CD4-positive, alpha-beta T cell treated with Interleukin-15 for 1 hour (primary cell): ENCODE measurements at places on chromosomes 12 and 14.

DNA sequence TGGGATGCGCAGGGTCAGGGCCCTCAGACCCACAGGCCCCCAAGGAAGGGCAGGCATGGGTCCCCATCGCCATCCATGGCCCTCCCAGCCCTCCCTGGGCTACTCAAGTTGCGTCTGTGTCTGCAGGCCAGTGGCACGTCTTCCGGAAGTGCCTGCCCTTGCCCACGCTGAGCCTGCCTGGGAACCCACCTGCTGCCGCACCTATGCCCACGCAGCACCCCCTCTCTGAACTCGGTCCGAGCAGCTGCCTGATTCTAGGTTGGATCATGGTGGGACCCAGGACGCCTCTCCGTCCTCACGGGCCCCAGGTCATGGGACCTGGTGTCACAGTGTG, 182.8 kb downstream of the ADGRD1 start:
- DNase-seq = no peak

- no peak for DNase-seq
These were observed 135.0 kb upstream of the HIF1A start for GRCh38 chr14:61560323-61560722.

GRCh38 chr12:111761099-111761498, 5.6 kb upstream of the ALDH2 start:
- no peak for DNase-seq

GRCh38 chr12:119841433-119842210, 35.5 kb downstream of the CIT start:
- no peak for DNase-seq
